GM19239 (cell line): ENCODE measurements at places on chromosomes 5 and 9.

- DNase-seq, result no peak
Measured at GRCh38 chr5:65818592-65818991, 96.6 kb downstream of the NLN start.

DNA sequence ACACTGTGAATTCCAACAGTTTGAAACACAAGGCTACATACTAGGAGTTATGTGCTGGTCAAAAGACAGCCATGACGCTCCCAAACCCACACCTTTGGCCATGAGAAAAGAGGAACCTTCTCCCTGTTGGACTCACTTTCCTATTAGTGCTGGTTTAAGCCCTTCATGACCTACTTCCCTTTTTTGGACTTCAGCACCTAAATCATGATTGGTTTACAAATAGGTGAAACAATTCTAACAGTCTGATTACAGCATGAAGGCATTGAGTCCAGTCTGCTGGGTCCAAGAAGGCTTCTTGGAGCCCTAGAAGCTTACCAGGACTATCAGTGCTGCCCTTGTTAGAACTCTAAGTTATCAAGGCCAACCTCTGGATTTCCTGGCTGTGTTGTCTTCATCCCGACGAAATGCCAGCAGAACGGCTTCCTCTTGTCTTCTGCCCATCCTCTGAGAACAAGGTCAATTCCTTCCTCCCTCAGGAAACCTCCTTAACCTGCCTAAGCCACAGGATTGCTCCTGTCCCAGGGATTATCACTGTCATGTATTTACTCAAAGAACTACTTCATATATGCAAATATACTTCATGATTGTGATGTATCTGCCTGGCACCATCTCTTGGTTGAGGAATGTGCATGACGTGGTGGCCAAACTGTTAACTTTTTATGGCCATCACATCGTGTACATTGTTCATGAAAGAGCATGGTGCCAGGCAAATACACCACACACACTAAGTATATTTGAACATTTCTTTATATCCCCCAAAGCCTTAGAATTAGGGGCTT is 83.6 kb downstream of the ANKH start:
- DNase-seq, result no peak

- no peak for DNase-seq
Measured at GRCh38 chr9:130891688-130892476, 4.7 kb downstream of the QRFP start.

DNA sequence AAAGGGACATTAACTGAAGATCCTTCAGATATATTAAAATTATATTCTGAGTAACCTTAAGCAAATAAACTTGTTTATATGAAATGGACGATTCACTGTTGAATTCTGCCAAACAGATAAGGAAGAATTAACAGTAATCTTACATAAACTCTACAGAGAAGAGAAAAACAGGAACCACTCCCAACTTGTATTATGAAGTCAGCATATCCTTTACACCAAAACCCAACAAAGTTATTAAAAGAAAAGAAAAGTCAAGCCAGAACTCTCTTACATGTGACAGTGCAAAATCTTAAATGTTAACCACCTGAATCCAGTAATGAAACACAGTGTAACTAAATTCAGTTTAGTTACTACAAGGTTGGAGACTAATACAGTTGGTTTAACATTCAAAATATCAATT is 185.8 kb downstream of the DEPDC1B start:
- DNase-seq, result no peak

GRCh38 chr5:163361450-163361849 is 75.9 kb upstream of the CCNG1 start:
- no peak for DNase-seq

DNA sequence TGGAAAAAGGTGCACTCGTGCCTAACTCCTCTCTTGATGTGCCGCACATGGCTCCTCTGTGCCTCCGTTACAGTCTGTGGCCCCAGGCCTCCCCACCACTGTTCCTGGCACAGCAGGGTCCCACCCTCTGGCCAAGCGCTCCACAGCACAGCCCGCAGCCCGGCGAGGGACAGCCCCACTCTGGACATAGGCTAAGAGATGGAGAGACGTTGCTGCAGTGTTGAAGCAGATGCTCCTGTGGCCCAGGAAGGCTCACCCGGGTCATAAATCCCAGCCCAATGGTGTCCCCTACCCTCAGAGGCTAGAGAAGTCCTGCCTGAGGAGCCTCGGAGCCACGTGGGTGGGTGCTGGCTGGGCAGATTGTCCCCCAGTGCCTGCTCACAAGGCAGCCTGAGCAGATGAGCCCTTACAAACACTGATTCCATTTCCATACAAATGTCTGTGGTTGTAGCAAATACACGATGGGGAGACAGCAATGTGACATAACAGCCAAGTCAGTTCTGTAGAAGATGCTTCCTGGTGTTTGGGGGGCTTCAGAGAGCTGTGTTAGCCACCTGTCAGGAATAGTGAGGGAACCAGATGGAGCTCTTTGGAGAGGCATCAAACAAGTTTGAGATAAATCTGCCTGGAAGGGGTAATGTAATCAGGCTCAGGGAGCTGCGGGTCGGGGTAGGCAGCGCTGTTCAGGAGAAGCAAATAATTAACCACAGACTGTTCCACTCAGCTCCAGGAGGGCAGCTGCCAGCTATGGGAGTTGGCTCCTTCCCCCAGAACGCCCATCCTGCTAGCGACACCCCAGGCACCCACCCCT is 41.7 kb downstream of the C5orf15 start:
- DNase-seq, result no peak
